Osteoblast (primary cell): ENCODE measurements at places on chromosomes 13 and 19.

DNA sequence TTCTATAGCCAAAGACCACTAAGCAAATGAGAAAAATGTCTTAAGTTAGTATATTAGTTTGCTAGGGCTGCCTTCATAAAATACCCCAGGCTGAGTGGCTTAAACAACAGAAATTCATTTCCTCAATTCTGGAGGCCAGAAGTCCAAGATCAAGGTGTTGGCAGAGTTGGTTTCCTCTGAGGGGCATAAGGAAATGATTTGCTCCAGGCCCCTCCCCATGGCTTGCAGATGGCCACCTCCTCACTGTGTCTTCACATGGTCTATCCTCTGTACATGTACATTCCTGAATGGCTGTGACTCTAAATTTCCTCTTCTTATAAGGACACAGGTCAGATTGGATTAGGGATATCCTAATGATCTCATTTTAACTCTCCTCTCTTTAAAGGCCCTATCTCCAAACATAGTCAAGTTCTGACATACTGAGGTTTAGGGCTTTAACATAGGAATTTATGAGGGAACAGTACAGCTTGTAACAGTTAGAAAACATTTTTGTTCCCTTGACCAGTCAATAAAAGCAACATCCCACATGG, 307.4 kb downstream of the DIAPH3 start:
- no peak for DNase-seq

- DNase-seq: no peak
These were observed 731.5 kb downstream of the SLITRK1 start for GRCh38 chr13:83150616-83151307.

- peak; percentile 86 for DNase-seq
These were observed 196.3 kb downstream of the TSHZ3 start for GRCh38 chr19:31152906-31153305.

GRCh38 chr13:82766732-82767321, 1115.4 kb downstream of the SLITRK1 start:
- DNase-seq: no peak

DNA sequence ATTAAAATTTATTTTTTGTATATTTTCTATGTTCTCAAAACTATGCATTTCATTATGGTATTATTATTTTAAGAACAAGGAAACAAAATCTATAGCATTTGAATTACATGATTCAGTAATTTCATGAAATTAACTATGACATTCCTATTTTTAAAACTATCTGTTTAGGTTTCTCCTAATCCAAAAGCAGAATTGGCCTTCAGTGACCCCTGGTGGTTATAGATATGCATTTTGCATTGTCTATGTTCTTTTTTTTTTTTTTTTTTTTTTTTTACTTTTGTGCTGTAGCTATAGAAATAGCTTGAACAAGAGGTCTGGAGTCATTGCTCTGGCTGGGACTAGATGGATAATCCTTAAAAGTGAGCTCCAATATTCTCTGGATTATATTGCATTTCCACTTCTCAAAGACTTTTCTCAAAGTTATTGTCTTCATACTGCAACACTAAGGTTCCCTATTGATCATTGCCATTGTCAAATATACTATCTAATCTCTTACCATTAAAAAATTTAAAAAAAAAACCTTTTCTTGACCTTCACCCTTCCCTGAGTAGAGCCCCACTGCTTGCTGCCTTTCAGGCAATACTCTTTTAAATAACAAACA, 15.9 kb upstream of the DNAJC3 start:
- DNase-seq: no peak

GRCh38 chr19:3680939-3681338, 19.3 kb downstream of the PIP5K1C start:
- DNase-seq: no peak

GRCh38 chr13:72104656-72105180, 237.7 kb upstream of the DACH1 start:
- DNase-seq: no peak

DNA sequence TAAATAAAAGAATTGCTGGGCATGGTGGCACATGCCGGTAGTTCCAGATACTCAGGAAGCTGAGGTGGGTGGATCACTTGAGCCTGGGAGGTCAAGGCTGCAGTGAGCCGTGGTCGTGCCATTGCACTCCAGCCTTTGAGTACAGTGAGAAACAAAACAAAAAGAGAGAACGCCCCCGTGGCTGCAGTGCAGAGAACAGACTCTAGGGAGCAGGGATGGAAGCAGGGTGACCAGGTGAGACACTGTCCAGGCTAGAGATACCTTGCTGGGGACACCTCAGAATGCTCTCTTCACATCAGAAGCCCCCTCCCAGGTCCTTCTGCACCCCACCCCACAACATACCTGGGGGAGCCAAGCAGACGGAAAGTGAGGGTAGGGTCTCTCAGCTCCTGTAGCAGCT, 24.8 kb downstream of the MAP4K1 start:
- DNase-seq: no peak

GRCh38 chr13:108993346-108993745, 363.9 kb downstream of the MYO16 start:
- DNase-seq: no peak

- no peak for DNase-seq
These were observed 5.5 kb downstream of the SF3A2 start for GRCh38 chr19:2242092-2242537.

GRCh38 chr13:43596006-43596405, 190.8 kb downstream of the ENOX1 start:
- no peak for DNase-seq

- peak; percentile 45 for DNase-seq
These were observed 9.8 kb upstream of the ZNF544 start for GRCh38 chr19:58218899-58219298.

GRCh38 chr13:97371486-97372109, 62.4 kb upstream of the RAP2A start:
- no peak for DNase-seq

- no peak for DNase-seq
These were observed 41.6 kb upstream of the AMER2 start for GRCh38 chr13:25213715-25214114.

- DNase-seq: peak; percentile 76
These were observed 9.3 kb downstream of the ZNF787 start for GRCh38 chr19:56111601-56112312.

DNA sequence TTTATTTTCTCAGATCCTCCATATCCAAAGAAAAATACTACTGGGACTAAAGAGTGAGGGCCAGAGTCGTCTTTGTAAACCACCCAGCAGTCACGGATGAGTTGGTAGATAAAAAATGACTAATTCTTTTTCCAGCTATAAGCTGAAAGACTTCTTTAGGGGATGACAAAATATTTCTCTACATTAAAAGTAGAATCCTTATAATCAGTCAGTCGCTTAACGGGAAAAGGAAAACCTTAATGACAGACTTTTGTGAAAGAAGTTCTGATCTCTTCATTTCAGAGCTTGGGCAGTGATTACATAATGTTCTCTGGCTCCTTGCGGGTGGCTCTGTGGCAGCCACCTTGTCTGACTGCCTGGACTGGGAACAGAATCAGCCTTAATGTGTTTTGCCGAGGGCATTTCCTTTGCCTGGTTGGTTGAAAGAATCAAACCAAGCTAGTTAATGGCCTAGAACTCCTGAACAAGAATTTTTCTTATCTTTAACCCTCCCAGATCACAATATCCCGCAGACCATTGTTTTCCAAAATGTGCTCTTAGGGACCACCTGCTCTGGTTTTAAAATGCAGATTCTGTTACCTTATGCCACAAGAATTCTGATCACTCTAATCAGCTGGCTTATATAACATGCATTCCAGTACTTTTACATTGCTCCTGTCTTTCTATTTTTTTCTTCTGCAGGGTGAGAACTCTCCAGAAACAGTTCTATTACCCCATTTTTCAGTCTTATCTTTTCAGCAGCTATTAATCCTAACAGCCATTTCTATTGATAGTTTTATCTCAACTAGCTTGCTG, 2.5 kb downstream of the ITM2B start:
- DNase-seq: peak; percentile 44

DNA sequence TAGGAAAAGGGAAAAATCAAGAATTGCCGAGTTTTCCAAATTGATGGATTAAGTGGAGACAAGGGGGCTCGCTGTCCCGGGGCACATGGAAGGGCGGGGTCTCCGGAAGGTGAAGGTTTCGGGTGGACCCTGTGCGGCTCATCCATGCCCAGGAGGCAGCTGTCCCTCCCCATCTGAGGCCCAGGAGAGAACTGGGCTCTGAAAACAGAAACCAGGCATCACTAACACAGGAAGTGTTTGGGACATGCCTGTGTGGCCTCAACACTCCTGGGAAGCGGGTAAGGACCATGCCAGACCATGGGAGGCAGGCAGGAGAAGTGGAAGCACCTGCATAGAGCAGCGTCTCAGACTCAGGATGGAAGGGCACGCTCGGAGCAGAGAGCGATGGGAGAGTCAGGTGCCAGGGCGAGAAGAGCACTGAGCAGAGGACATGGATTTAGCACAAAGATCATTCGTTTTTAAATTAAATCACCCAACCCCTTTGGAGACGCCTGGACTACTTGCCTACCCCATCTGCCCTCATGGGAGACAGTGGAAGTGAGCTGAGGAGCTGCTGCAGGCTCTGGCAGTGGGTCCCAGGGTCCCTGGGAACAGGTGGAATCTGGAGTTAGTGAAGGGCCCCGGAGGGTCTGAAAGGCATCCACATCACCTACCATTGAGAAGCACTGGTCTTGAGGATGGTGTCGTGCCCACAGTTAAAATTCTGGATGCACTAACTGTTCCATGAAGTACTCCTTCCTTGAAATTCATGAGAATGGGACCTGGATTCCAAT, 183.2 kb upstream of the SOX1 start:
- DNase-seq: no peak

DNA sequence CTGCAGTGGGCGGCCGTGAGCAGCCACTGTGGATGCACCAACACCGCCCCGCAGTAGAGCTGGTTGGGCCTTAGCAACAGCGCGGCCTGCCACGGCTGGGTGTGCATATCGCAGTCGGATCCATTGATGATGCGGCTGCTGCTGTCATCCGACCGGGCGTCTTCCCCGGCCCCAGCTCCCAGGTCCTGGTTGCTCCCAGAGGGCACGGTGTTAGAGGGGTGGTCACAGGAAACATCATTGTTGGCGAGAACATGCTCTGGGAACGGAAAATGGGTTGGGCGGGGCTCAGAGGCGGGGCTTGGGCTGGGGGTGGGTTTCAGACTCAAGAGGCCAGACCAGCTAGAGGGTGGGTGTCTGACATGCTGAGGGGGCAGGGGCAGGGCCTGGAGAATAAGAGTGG, 3.0 kb downstream of the KLK5 start:
- no peak for DNase-seq
